ENCODE measurements at places on chromosomes 16 and 17.

DNA sequence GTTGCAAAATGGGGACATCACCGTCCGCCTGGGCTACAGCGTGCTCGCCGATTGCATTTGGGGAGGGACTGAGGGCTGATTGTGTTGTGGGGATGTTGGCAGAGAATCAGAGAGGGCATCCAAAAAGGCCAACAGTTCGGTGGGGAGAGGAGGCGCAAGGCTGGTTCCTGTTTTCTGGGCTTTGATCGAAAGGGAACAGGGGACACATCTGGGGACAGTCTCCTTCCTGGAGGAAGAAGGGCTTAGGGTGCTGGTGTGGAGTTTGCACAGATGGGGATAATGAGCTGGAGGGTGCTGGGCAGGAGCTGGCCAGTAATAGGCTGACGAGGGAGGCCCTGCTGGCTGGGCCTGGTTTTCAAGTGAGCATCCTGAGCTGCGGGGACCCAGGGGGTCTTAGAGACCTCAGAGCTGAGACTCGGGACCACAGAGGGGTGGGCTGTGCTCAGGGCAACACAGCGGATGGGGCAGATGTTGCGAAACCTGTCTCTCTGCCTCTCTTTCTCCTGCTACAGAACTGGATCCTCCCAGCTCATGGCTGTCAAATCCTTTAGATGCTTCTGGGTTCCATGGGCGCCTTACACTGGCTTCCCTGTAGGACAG, 288.7 kb downstream of the SEC14L1 start:
- no peak for DNase-seq

GRCh38 chr16:85557083-85557970, 55.8 kb upstream of the GSE1 start:
- no peak for DNase-seq

GRCh38 chr16:9953908-9954570, 228.2 kb downstream of the GRIN2A start:
- DNase-seq: no peak

- no peak for DNase-seq
These were observed 41.3 kb downstream of the ERCC4 start for GRCh38 chr16:13961099-13961811.

DNA sequence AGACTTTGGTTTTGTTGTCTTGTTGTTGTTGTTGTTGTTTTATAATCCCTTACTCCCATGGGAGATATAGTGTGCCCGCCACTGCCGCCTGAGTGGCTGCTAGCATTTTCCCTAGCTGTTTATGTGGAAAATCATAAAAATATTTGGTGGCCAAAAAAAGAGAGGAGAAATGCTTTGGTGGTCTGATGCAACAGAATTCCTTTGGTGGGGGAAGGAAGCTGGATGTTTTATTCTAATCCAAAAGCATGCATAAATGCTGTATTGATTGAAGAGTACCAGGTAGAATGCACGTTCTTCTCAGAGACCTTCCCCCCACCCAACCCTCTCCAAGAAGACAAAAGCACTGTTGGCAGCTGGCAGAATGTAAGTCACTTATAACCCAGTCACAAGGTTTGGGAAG, 93.2 kb downstream of the C17orf67 start:
- DNase-seq: no peak

Data from putamen (tissue), 1 donor.